ENCODE measurements at places on chromosomes 5 and 9. TPM values are rescaled to one million over a fixed set of nuclear protein-coding genes. Genes with fewer than 3 reads are reported as not detected.

ZNF354C gene
- total RNA-seq = 6.0 TPM

FSTL4 gene
- not detected for total RNA-seq

PANK3 gene
- 20.4 TPM for total RNA-seq

NCS1 gene
- total RNA-seq = 13.7 TPM

MZB1 gene
- total RNA-seq = 0.39 TPM

DRD1 gene
- not detected for total RNA-seq

QRFP gene
- not detected for total RNA-seq

NUDT2 gene
- total RNA-seq = 26.7 TPM

ZNF462 gene
- 17.0 TPM for total RNA-seq

PCDHB15 gene
- 0.39 TPM for total RNA-seq

FOXD4L4 gene
- 0.43 TPM for total RNA-seq

PSAT1 gene
- total RNA-seq = 71.5 TPM

SPATA31D4 gene
- not detected for total RNA-seq

GPX8 gene
- 101 TPM for total RNA-seq
